ENCODE measurements at places on chromosomes 16 and 17. TPM values are rescaled to one million over a fixed set of nuclear protein-coding genes. Genes with fewer than 3 reads are reported as not detected.

GRCh38 chr17:20967776-20968175, 75.0 kb downstream of the USP22 start:
- H3K27me3 ChIP-seq, result no peaks in the 10 kb centered on the region
- no peaks in the 10 kb centered on the region for H3K36me3 ChIP-seq
- no peak overlapping the region for H3K4me3 ChIP-seq
- H3K27ac ChIP-seq, result no peak overlapping the region

The KRT23 gene
- total RNA-seq, result 3.1 TPM

- H3K27me3 ChIP-seq, result no peaks in the 10 kb centered on the region
- peak; percentile 93 for DNase-seq
- peak within 1 kb of the TSS; percentile 80 for H3K4me3 ChIP-seq
- H3K4me1 ChIP-seq, result no peaks in the 10 kb centered on the region
- H3K27ac ChIP-seq, result peak within 1 kb of the TSS; percentile 99
- no peaks in the 10 kb centered on the region for H3K36me3 ChIP-seq
Observed at GRCh38 chr16:30096105-30096861, at the start of gene YPEL3. Gene YPEL3 (minus strand): TSS chr16:30096213. CDS start chr16:30095482, 731 bp downstream.

- no peak overlapping the region for H3K4me3 ChIP-seq
- DNase-seq, result no peak
- H3K27me3 ChIP-seq, result no peaks in the 10 kb centered on the region
- H3K36me3 ChIP-seq, result no peaks in the 10 kb centered on the region
- peaks cover 12% of the 10 kb centered on the region for H3K4me1 ChIP-seq
- no peak overlapping the region for H3K27ac ChIP-seq
Observed at GRCh38 chr16:75491876-75492275, 3.4 kb downstream of the CHST6 start.

The PRSS36 gene
- 0.48 TPM for total RNA-seq

DNA sequence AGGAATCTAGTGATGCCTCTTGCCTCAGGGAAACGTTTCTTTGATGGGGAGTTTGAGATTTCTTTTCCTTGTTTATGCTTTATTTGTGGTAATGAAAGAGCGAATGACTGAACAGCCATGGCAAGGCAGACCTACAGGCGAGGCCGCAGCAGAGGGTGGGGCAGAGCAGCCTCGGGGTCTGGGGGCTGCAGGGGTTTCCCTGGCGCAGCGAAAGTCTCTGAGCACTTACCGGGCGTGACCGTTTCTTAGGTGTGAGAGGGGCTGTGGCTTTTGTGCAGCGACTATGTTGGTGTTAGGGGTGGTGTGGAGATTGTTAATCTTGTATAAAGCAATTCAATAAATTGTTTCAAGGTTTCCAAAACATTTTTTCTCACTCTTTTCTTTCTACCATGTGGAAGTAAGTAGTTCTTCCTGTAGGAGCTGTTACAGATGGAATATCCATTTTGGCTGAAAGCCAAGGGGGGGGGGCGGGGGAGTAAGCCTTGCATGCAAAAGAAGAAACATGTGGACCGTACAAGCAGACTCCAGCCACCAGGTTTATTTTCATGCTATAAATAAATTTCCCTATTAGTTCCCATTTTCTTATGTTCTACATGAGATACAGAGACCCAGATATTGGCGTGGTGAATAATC, 34.8 kb downstream of the UBN1 start:
- no peaks in the 10 kb centered on the region for H3K4me1 ChIP-seq
- H3K27ac ChIP-seq, result no peak overlapping the region
- no peaks in the 10 kb centered on the region for H3K27me3 ChIP-seq
- H3K4me3 ChIP-seq, result no peak overlapping the region

DNA sequence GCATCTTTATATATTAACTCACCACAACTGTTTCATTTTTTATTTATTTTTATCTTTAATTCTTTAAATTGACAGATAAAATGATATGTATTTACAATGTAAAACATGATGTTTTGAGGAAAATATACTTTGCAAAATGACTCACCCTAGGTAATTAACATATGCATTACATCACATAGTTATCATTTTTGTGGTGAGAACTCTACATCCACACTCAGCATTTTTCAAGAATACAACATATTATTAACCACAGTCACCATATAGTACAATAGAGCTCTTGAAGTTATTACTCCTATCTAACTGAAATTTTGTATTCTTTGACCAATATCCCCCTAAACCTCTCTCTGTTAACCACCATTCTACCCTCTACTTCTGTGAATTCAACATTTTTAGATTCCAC, 194.7 kb upstream of the KIF2B start:
- no peaks in the 10 kb centered on the region for H3K27me3 ChIP-seq
- H3K4me3 ChIP-seq, result no peak overlapping the region
- no peak overlapping the region for H3K27ac ChIP-seq
- DNase-seq, result no peak
- H3K4me1 ChIP-seq, result no peaks in the 10 kb centered on the region

The SULT1A4 gene
- 45.1 TPM for total RNA-seq

The KRT17 gene
- total RNA-seq, result 12.6 TPM

The UNC45B gene
- total RNA-seq, result 0.21 TPM

The MBTPS1 gene
- 162 TPM for total RNA-seq

- H3K4me3 ChIP-seq, result no peak overlapping the region
- H3K27me3 ChIP-seq, result no peaks in the 10 kb centered on the region
- no peak for DNase-seq
- H3K4me1 ChIP-seq, result no peaks in the 10 kb centered on the region
Observed at GRCh38 chr17:60754057-60754604, 76.5 kb downstream of the BCAS3 start.

The TOP2A gene
- total RNA-seq, result 0.26 TPM

The EVI2A gene
- total RNA-seq, result 17.9 TPM

The HOXB3 gene
- 30.0 TPM for total RNA-seq

Data from uterus (tissue), 4 donors.